Activated CD4-positive, alpha-beta T cell treated with anti-CD3 and anti-CD28 coated beads for 1 hour (primary cell): ENCODE measurements at places on chromosomes 11 and 22.

DNA sequence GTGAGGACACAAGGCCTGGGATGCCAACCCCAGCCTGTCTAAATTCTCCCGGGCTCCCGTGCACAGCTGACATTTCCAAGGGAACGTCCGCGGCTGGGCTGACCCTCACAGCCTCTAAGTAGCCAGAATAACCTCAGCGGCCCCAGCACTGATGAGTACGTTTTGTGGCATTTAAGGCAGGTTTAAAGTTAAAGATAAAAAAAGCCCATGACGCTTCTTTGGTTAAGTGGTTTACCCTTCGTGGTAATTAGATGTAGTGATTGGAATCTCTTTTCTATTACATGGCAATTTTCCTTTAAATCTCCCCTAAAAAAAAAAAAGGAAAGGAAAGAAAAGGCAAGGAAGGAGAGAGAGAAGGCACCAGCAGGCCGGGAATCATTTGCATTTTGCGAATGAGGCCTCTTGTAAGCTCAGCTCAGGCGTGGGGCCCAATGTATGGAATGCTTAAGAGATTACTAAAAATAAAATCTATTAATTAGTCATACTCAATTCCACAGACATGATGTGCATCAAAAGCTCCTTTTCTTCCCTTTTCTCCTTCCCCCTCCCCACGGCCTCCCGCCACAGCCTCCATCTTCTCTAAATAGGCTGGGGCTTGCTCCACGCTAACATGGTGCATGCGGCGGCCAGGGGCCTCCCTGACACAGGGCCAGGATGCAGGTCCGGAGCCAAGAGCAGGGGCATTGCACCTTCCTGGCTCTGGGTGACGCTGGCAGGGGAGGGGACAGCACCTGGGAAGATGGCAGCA, 44.1 kb downstream of the MACROD1 start:
- DNase-seq, result no peak

DNA sequence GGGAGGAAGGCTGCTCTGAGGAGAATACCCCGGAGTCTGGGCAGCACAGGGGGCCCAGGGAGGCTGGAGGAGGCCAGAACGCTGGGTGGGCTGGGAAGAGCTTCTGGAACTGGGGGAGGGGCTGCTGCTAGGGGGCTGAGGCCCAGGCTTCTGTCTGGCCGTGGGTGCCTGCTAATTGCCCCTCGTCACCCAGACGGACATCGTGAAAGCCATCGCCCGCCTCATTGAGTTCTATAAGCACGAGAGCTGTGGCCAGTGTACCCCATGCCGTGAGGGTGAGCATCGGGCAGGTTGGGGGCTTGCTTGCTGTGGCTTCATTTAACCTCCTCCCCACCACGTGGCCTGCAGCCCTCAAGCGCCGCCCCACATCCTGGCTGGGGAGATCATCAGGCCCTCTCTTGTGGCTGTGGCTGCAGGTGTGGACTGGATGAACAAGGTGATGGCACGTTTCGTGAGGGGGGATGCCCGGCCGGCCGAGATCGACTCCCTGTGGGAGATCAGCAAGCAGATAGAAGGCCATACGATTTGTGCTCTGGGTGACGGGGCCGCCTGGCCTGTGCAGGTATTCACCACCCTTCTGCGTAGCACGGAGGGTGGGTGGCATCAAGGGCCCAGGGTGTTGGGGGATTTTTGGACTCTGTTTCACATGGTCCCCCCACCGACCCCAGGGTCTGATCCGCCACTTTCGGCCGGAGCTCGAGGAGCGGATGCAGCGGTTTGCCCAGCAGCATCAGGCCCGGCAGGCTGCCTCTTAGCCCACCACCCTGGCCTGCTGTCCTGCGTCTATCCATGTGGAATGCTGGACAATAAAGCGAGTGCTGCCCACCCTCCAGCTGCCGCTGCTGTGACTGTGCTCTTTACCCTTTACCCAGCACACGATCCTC, 5.2 kb downstream of the NDUFV1 start:
- DNase-seq, result no peak

DNA sequence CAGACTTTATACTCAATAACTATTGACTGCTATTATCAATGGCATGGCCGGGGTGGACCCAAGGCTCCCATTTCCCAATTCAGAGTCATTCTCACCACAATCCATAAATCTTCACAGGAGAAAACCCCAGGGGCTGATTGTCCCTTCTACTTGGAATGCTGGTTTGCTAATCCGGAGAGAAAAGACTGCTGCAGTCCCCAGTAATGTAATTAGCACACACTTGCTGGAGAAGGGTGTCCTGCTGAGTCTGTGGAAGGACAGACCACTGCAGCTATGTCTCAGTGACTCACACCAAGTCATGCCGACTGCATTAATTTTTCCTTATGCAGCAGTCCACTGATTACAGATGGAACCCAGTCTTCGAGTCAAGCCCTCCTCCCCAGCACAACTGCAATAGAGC, 5.9 kb upstream of the ETS1 start:
- DNase-seq, result no peak

- DNase-seq, result peak; percentile 29
Observed at GRCh38 chr22:19576460-19577421, 52.5 kb upstream of the CLDN5 start.

- DNase-seq, result no peak
Observed at GRCh38 chr11:102592634-102593581, 32.2 kb downstream of the MMP20 start.

DNA sequence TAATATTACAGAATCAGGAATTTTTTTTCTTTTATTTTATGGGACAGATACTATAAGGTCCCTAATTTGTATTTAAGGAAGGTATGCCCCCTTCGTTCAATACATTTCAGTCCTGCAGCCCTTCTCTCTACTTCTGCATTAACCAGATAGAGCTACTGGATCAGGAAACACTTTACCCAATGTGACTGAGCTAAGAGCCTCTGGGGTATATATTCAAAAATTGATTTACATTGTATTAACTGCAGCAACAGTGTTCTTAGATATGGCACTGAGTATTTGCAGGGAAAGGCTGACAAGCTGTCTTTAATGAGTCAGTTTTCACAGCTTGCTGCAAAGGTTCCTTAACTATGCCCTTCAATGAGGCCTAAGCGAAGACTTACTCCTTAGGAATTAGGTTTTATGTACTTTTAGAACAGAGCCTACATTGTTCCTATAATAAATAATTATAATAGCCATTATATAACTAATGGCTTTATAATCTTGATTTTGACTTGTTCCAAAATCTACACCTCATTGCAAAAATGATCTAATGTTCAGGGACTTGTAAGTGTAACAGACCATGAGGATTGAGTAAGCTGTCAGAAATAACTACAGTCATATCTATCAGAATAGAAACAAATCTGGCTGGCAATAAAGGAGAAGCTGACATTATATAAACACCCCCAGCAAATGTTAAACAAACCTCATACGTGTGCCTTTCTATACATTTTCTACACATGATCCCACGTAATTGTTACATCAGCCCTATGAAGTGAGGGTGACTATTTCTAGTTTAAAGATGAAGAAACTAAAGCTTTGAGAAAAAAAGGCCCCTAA, 55.0 kb downstream of the DDI1 start:
- no peak for DNase-seq

DNA sequence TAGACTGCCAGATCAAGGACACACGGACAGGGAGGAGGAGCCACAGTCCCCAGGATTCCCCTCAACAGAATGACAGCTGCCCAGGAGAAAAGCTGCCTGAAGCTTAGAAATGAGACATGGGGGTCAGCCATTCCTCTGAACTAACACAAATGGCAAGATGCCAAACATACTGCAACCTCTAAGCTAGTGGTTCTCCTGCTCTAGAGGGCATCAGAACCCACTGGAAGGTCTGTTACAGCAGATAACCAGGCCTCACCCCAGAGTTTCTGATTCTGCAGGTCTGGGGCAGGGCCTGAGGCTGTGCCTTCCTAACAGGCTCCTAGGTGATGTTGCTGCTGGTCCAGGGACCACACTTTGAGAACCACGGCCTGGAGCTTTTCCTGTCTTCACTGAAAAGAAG, 28.6 kb upstream of the BID start:
- no peak for DNase-seq

DNA sequence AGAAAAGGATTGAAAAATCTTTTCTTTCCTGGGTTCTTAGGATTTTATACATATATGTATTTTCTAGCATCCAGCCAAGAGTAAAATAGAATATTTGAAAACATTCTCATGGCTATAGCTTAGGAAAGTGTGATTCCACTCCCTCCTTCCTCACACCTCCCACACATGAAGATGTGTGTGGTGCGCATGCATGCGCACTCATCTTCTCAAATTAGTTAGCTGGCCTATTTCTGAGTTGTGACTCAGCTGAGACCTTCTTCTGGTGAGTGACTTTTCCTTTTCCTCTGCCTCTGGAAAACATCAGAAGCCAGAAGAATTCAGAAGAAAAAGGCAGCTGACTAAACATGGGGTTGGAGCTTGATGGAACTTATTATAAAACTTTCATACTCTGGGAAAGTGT, 149.8 kb downstream of the OR4C45 start:
- DNase-seq, result no peak

- DNase-seq, result no peak
Observed at GRCh38 chr11:93732237-93732892, 8.9 kb downstream of the TAF1D start.

DNA sequence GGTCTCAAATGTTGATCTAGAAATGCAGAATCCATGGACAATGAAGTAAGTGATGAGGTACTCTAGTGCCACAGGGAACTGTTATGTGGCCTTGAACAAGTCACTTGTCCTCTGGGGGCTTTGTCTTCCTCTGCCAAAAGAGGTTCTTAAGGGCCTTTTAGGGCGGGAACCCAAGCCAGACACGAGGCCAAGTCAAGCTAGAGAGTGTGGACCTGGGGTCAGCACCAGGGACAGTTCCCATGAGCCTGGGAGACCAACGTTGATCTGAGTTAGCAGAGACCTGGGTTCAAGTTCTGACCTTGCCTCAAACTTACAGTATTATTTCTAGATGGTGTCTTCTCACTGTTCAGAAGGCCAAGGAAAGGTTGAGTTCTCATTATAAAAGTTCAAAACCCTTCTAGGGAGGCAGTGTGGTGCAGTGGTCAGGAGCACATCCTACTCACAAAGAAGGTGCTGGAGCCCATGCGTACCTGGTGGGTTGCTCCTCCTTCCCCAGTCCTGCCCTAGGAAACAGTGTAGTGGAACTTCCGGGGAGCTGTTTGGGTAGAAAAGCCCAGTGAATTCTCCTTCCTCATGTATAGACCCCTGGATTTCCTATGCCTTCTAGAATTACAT, 121.5 kb downstream of the CHST1 start:
- DNase-seq, result no peak

DNA sequence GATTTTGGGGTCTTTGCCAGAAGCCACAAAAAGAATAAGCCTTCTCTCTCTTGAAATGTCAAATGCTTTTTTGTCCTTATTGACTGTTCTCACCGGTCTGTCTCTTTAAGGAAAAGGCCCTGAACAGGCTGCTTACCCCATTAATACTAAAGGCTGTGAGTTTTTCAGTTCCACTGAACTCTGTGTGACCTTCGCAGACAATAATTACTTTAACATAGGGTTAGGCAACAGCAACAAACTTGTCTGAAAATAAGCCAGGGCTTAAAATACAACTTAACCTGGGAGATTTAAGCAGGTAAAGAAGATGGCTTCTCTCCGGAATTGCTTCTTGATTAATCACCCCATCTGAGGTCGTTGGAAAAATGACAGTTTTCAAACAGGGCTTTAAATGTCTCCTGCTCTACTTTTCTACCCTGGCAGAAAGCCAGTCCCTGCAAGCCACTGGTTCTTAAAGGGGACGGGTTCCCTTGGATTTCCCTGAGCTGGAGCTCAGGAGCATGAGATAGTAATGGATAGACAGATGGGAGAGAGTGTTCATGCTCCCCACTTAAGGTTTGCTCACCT, 69.4 kb downstream of the ARL14EP start:
- DNase-seq, result no peak

GRCh38 chr11:132464939-132465338, 1067.4 kb downstream of the OPCML start:
- DNase-seq, result no peak

- DNase-seq, result no peak
Observed at GRCh38 chr11:27599217-27599616, 92.6 kb upstream of the LIN7C start.

DNA sequence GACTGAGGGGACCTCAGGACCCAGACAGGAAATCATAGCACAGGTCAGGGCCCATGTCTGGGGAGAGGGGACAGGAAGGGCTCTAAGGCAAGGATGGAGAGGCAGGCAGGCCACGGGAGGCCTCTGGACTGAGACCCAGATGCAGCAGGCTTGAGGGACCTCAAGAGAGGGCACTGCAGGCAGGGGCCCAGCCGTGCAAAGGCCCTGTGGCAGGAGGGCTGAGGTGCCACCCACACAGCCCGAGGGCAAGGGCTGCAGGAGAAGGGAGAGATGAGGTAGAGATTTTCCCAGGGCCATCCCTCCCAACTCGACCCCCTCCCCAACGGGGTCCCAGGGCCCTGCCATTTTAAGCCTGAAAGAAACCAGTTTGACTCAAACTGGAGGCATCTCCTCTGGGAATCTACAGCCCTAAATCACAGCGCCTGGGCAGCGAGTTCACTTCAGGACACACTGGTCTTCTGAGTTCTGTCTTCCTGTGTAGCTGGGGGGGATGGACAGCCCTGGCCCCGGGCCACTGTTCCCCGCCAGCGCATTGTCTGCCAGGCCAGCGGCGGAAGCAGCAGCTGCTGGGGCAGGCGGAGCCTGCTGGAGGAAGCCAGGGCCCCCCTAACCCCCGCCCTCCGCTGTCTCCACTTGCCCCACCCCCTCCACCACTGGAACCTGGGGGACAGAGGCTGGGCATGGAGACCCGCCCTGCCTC, 20.3 kb upstream of the WNT7B start:
- no peak for DNase-seq
